LoVo (cell line): ENCODE measurements at places on chromosomes 1 and 21.

DNA sequence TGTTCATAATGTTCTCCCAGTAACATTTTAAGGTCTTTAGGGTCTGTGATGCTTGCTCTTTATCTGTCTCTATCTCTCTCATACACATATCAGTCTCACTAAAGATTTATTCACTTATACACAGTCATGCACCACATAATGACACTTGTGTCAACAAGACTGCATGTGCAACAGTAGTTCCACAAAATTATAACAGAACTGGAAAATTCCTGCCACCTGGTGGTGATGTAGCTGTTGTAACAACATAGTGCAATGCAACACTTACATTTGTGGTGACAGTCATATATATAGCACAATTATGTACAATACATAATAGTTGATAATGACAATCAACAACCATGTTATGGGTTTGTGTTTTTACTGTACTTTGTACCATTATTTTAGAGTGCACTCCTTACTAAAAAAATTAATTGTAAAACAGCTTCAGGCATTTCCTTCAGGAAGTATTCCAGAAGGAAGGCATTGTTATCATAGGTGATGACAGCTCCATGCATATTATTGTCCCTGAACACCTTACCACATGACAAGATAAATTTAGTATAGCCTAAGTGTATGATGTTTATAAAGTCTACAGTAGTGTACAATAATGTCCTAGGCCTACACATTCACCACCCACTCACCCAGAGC is 8.1 kb downstream of the TDRD5 start:
- DNase-seq: peak; percentile 19

DNA sequence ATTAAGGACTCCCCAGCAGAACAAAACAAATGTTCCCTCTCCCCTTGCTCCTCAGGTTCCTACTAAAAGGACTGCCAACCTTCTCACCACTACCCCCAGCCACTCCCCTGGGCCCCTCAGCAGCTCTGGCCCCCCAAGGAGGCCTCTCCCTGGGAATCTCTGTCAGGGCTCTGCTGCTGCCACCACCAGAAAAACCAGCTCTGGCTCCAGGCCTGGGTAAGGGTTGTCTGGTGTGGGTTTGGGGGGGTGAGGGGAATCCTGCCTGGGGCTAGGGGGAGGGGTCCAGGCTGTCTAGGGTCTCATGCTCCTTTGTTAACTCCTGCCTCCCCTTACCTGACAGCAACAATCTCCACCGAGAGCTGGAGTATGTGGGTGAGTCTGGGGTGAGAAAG is 4.8 kb downstream of the NECTIN4 start:
- DNase-seq: no peak

DNA sequence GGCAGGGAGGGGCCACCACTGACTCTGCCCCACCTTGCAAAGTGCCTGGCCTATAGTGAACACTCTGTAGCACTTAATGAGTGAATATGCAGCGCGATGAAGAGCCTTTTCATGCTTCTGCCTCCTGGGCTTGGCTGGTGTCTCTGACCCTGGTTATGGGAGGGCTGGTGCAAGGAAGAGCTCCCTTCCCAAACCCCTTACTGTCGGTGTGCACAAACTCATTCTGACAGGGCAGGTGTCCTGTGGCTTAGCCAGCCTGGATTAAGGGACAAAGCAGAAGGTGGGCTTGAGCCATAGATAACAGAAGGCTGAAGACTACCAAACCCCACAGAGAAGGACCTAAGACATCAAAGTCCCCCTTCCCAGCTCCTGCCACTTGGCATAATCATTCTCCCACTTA is 2.0 kb upstream of the NCMAP start:
- no peak for DNase-seq

DNA sequence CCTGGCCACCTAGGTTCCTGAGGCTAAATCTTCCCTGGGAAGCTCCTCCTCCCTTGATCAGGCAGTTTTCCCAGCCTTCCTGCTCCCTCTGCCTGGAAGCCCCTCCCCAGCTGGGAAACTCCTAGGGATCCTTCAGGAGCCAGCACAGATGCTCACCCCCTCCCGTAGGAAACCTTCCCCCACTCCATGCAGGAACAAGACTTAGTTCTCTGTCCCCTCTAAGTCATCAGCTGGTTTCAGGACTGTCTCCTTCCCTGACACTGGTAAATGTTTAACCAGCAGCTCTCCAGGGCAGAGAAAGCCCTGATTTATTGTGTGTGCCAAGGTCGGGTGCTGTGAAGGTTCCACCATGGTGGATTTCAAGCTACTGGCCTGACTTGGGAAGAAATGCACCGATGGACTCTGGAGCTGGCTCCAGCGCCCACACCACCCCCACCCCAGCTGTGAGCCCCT is 25.0 kb downstream of the TTC39A start:
- peak; percentile 32 for DNase-seq

GRCh38 chr1:90504509-90504908 is 212.6 kb downstream of the BARHL2 start:
- no peak for DNase-seq

DNA sequence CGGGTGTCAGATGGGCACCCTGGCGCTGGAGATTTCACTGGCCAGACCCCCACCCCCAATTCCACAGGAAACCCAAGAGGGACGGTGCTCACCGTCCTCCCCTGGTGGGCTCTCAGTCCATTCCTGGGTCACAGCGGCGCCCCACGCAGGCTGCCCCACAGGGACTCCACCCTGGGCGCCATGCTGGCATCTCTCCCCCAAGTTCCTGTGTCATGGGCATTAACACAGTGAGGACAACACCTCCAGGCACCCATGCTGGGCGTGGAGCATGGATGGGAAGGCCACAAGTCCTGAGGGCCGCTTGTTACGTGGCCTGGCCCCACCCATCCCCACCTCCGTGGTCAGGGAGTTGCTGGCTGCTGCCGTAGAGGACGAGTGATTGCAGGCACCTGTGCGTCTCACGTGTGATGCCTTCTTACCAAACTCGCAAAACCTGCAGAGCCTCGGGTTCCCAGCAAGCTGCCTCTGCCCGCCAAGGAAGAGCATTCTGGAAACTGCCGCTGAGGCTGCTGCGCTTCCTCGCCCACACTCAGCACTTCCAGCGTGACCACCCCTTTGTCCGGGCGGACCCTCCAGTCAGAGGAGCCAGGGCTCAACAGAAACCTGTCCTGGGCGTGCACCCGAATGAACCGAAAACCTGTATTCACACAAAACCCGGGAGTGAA is 60.3 kb downstream of the SLX9 start:
- DNase-seq: no peak

GRCh38 chr1:25055324-25055780 is 125.3 kb upstream of the RUNX3 start:
- no peak for DNase-seq

- no peak for DNase-seq
Observed at GRCh38 chr1:21590934-21591333, 78.2 kb downstream of the RAP1GAP start.

DNA sequence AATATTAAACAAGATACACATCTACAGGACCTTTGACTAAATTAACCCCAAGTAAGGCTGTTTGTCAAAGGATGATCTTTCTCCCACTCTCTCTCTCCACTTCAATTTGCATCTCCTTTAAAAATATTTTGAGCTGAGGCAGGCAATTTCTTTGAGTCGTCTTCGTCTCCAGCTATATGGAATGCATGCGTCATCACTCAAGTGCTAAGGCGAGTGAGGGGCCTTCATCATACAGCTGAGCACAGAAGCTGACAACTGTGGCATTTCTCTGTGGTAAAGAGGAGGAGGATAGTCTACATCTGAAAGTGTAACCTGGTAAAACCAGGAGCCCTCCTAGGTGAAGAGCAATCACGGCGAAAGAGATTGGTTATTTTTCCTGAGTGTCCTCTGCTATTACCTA is 7.6 kb downstream of the EPHX4 start:
- DNase-seq: no peak

DNA sequence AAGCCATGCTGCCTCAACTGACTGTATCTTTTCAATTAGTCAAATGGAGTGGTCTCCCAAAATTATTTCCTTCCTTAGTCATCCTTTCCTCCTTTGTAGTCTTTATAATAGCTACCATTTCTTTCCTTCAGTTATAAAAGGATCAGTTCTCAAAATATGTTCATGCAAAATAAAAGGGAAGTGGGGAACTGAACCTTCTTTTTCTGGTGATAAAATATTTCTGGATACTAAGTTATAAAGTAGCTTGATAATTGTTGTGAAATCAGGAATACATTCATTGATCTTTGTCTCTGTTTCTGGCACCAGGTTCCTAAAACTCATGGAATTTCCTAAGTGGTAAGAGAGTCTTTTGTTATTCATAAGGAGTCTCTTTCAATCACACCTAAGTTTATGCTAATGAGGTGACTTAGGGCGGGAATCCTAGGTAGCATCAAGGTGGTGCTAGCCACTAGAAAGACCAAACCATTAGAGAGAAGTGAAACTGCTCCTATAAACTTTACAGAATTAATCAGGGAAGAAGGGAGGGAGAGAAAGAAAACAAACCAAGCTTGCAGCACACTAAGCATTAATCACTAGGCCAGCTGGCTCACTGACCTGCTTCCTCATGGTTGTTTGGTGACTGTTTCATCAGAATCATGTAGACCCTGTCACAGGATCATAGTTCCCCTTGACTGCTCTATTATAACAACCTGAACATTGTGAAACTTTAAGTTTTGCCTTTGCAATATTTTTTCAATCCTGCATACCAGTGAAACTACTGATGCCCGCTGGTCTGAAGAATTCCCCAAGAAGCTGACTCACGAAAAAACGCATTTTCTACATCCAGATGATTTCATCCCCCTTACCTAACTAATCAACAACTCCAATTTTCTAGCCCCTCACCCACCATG is 161.6 kb upstream of the PTBP2 start:
- DNase-seq: no peak

- no peak for DNase-seq
Observed at GRCh38 chr21:31688603-31689368, 29.3 kb downstream of the SOD1 start.

DNA sequence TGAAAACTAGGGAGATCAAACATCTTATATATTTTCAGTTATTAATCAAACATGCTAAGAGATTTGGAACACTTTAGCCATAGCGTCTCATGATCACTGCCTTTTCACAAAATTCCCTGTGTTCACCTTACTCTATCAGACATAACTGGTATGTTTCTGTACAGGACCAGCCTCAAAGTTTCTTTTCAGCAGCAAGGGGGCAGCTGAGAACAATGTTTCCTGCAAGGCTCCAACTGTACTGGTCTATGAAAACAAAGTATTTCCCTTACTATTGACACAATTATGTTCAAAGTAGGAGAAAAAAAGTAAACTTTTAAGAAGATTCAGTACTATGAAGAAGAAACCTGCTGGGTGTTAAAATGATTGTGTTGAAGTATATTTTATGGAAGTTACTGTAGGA is 98.5 kb downstream of the ATF6 start:
- DNase-seq: no peak

- DNase-seq: no peak
Observed at GRCh38 chr1:2231532-2232254, 3.6 kb downstream of the SKI start.

DNA sequence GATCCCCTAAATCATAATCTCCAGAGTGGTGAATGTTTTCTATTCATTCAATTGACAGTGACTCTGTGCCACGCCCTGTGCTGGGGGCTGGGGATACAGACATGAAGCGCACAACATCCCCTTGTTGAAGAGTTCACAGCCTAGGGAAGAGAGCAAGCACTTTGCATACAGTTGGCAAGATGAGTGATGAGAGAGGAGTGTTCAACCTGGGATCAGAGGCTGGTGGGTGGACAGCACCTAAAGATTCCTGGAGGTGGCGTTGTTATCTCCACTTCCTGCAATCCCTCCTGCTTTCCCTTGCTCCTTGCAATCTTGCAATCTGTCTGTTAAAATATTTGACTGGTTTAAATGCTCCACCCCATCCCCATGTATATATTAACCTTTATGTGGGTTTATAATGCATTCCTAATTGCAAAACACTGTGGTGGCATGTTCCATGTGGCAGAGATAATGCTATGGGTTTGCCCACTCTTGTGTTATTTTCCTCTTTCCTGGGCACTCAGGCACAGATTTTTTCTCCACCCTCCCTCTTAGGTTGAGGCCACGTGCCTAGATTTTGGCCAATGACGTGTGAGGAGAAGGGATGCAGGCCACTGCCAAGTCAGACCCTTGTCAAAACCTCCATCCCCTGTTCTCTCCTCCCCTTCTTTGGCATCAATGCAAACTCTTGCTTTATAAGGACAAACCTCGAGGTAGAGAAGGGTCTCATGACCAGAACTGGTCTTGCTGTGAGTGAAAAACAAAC is 36.2 kb upstream of the GADD45A start:
- no peak for DNase-seq

- DNase-seq: no peak
Observed at GRCh38 chr1:11444907-11445306, 34.0 kb upstream of the DISP3 start.

- no peak for DNase-seq
Observed at GRCh38 chr1:100631015-100631551, 88.5 kb upstream of the VCAM1 start.

DNA sequence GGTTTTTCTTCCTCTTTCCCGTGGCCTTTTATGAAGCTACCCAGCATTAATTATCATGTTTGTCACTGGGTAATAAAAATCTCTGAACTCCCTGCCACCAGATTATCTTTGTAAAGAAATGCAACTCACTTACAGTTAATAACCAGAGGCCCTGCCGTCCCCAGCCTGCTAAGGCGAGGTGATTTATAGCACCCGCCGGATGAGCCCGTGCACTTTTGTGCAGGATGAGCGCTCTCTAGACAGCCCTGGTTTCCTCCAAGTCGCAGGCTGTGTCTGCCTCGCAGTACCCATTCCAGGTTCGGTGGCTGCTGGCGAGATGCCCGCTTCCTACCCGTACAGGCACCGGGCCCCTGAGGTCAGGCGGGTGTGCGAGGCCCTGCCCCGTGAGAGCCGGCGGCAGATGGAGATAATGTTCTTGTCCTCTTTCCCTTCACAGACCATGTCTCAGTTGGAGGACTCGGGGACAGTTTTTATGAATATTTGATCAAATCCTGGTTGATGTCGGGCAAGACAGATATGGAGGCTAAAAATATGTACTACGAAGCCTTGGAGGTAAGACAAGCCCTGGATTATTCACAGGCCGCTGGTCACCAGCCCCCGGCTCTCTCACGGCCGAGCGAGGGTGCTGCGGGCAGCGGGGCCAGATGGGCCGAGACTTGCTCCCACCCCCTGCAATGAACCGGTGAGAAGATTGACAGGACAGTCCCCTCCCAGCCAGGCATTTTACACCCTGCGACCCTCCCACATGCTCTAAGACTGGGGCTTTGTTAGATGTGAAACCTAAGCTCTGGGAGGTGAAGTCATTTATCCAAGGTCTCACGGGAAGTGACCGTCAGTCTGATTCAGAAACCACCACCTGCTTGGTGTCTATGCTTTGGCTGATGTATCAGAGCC is 28.5 kb upstream of the SELENON start:
- peak; percentile 14 for DNase-seq

DNA sequence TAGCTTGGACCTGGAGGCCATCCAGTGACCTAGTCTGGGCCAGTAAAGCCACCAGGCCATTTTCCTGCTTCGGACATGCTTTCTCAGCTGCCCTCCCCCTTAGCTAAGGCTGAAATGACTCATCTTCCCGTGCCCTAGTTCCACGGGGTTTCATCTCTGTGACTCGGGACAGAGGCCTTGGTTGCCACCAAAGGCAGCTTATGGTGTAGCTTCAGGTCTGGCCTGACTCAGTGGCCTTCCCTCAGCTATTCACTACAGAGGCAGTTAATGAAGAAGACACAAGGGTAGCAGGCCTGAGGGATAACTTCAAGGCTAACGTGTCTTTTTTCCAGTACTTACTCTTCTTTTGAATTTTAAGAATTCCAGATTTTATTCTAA is 82.4 kb downstream of the PBX1 start:
- no peak for DNase-seq
